Thymus (tissue), 14 donors: ENCODE measurements at places on chromosomes 13 and 19. TPM values are rescaled to one million over a fixed set of nuclear protein-coding genes. Genes with fewer than 3 reads are reported as not detected.

Gene OVOL3
- 0.11 TPM for polyA plus RNA-seq

DNA sequence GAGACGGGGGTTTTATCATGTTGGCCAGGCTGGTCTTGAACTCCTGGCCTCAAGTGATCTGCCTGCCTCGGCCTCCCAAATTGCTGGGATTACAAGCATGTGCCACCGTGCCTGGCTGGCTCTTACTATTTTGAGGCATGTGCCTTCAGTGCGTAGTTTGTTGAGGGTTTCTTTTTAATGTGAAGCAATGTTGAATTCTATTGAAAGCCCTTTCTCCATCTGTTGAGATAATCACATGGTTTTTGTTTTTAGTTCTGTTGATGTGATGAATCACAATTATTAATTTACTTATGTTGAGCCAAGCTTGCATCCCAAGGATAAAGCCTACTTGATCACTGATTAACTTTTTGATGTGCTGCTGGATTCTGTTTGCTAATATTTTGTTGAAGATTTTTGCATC lies 290.9 kb downstream of the KCNRG start:
- H3K4me1 ChIP-seq: peaks cover 16% of the 10 kb centered on the region
- no peaks in the 10 kb centered on the region for H3K27me3 ChIP-seq
- no peaks in the 10 kb centered on the region for H3K36me3 ChIP-seq
- H3K4me3 ChIP-seq: no peak overlapping the region
- H3K27ac ChIP-seq: no peak overlapping the region

Gene NKPD1
- polyA plus RNA-seq: 0.59 TPM

Gene WDR62
- 2.4 TPM for polyA plus RNA-seq

DNA sequence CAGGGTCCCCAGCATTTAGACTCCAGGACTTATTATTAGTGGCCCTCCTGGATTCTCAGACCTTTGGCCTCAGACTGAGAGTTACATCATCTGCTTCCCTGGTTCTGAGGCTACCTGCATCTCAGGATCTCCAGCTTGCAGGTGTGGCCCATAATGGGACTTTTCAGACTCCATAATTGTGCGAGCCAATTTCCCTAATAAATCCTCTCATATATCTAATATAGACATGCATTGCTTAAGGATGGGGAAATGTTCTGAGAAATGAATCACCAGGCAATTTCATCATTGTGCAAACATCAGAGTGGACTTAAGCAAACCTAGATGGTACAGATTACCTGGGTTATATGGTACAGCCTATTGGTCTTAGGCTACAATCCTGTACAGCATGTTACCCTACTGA lies 116.5 kb upstream of the FBXL3 start:
- H3K27me3 ChIP-seq: no peaks in the 10 kb centered on the region
- H3K36me3 ChIP-seq: peaks cover 60% of the 10 kb centered on the region
- H3K27ac ChIP-seq: no peak overlapping the region
- H3K4me3 ChIP-seq: no peak overlapping the region

DNA sequence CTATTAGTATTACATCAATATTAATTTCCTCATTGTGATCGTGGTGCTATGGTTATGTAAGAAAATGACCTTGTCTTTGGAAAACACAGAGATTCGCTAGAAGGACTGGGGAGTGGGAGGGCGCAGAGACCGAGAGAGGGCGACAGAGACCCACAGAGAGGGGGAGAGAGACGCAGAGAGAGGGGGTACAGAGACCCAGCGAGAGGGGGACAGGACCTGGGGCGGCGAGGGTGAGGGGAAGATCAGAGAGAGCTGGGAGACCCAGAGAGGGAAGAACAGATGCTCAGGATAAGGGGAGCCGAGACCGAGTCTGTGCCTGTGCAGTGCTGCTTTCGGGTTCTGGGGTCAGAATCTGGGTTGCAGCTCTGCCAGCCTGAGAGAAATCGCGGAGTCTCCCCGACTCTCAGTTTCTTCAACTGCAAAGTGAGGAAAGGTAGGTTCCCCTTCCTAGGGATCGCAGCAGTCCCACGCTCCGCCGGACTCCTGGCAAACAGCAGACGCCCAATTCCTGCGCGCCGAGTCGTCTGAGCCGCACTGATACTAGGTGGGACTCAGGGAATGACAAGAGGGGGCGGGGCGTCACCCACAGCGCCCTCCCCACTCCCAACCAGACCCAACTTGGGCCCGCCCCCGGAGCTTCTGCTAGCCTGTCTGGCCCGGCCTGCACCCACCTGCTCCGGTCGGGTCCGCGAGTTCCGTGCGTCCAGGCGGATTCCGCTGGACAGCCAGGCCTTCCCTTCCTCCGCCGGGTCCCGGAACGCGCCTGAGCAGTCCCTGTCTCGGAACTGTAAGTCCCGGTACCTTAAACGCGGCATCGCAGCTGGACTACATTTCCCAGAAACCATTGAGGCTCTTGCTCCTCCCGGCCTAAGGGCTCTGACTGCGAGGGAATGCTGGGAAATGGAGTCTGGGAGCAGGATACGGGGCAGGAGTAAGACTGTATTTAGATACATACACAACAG lies 15.3 kb downstream of the IZUMO2 start:
- H3K27me3 ChIP-seq: no peaks in the 10 kb centered on the region
- peak; percentile 36 for DNase-seq
- no peaks in the 10 kb centered on the region for H3K4me1 ChIP-seq
- H3K4me3 ChIP-seq: peak overlapping the region; percentile 43

Gene FAM124A
- polyA plus RNA-seq: 5.2 TPM

- peaks cover 11% of the 10 kb centered on the region for H3K27me3 ChIP-seq
- no peak for DNase-seq
- H3K4me1 ChIP-seq: peaks cover 41% of the 10 kb centered on the region
These were observed 2.2 kb downstream of the RGCC start for GRCh38 chr13:41459432-41460073.

- H3K4me3 ChIP-seq: no peak overlapping the region
- H3K36me3 ChIP-seq: no peaks in the 10 kb centered on the region
- no peak overlapping the region for H3K27ac ChIP-seq
- H3K27me3 ChIP-seq: no peaks in the 10 kb centered on the region
- no peaks in the 10 kb centered on the region for H3K4me1 ChIP-seq
These were observed 29.5 kb upstream of the RBM26 start for GRCh38 chr13:79435561-79435990.

GRCh38 chr13:107650081-107650701 lies 565.1 kb downstream of the LIG4 start:
- H3K27ac ChIP-seq: no peak overlapping the region
- H3K36me3 ChIP-seq: no peaks in the 10 kb centered on the region
- H3K4me1 ChIP-seq: no peaks in the 10 kb centered on the region
- DNase-seq: peak; percentile 3
- H3K27me3 ChIP-seq: no peaks in the 10 kb centered on the region

Gene B9D2
- polyA plus RNA-seq: 9.0 TPM

Gene GFY
- polyA plus RNA-seq: 0.05 TPM

Gene HIF3A
- polyA plus RNA-seq: 13.1 TPM

Gene FGF22
- 0.25 TPM for polyA plus RNA-seq

- no peak overlapping the region for H3K27ac ChIP-seq
- no peak overlapping the region for H3K4me3 ChIP-seq
- H3K36me3 ChIP-seq: no peaks in the 10 kb centered on the region
- no peaks in the 10 kb centered on the region for H3K4me1 ChIP-seq
- DNase-seq: no peak
- H3K27me3 ChIP-seq: peaks cover 86% of the 10 kb centered on the region
These were observed 16.3 kb downstream of the ONECUT3 start for GRCh38 chr19:1769645-1769985.

DNA sequence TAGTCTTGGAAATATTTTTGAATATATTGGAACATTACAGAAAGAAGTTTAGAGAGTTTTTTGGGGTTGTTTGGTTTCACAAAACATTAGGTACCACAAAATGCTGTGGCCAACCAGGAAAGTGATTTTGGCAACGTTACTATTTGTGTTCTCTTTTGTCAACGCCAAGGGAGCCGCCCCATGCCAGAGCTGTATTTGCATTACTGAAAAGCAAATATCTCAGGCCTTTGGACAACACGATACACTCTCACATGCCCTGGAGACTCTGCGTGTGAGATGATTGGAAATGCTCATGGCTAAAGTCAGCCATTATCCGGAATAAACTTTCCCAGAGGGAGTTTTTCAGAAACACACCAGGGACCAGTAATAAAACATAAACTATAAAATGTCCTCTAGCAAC lies 324.6 kb downstream of the SHISA2 start:
- peaks cover 2% of the 10 kb centered on the region for H3K4me1 ChIP-seq
- no peaks in the 10 kb centered on the region for H3K36me3 ChIP-seq
- DNase-seq: no peak
- H3K4me3 ChIP-seq: no peak overlapping the region
- no peaks in the 10 kb centered on the region for H3K27me3 ChIP-seq

Gene HIPK4
- polyA plus RNA-seq: 0.07 TPM

Gene TEX26
- 0.43 TPM for polyA plus RNA-seq

Gene PCDH9
- polyA plus RNA-seq: 0.82 TPM

DNA sequence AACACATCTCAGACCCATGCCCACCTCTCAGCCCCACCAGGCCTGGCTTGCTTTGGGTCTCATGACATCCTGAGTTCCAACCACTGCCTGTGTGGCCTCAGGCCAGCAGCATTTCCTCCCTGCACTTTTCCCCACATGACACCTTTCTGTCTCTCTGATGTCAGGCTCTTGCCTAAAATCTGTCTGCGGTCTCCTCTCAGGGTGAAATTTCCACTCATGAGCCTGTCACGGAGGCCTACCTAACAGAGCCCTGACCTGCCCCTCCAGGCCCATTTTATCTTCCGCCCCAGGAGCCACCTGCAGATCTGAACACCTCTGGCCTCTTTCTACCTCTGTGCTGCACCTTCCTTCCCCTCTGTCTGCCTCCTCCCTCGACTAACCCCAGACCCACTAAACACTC lies 93.5 kb downstream of the ZDHHC20 start:
- no peak overlapping the region for H3K27ac ChIP-seq
- H3K36me3 ChIP-seq: no peaks in the 10 kb centered on the region
- H3K27me3 ChIP-seq: no peaks in the 10 kb centered on the region
- no peak overlapping the region for H3K4me3 ChIP-seq

Gene ZNF723
- polyA plus RNA-seq: 0.02 TPM

DNA sequence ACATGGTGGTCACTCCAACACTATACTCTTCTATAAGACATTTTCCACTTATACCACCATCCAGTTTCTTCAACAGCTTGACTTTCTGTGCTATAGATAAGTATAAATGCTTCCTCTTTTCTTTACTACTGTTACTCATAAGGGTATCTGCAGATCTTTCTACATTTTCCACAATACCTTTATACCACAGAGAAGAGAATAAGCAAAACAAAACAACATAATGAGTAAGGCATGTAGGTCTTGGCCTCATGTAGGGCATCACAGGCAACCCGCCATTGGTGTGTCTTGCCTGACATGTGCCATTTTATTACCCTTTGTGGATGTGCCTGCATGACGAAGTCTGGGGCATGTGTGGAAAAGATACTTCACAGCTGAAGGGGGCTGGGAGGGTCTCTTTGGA lies 265.3 kb upstream of the STARD13 start:
- no peaks in the 10 kb centered on the region for H3K27me3 ChIP-seq
- no peak overlapping the region for H3K4me3 ChIP-seq
- no peaks in the 10 kb centered on the region for H3K4me1 ChIP-seq
- no peak for DNase-seq
- no peaks in the 10 kb centered on the region for H3K36me3 ChIP-seq
- H3K27ac ChIP-seq: no peak overlapping the region
